Ecto neural progenitor cell (in vitro differentiated cells): ENCODE measurements at places on chromosomes 5 and 9.

DNA sequence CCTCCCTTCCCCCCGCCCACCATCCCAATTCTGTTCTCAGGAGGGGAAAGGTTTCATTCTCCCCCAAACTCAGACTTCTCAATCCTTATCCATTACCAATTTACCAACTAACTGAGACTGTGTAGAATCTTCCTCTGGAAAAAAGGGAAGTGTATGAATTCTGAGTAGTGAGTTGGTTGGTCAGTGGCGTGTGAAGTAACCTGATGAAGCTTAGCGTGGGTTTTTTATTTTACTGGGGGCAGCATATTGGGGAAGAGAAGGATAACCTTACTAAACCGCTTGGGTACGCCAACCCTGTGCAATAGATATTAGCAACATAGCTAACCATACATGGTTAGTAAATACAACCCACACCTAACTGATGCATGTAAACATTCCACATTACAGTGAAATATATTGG is 1.1 kb upstream of the DNAJC21 start:
- no peak for DNase-seq

- DNase-seq, result no peak
Observed at GRCh38 chr5:67120032-67120431, 76.6 kb downstream of the CD180 start.

- no peak for DNase-seq
Observed at GRCh38 chr9:113660196-113660595, 196.7 kb downstream of the RGS3 start.

DNA sequence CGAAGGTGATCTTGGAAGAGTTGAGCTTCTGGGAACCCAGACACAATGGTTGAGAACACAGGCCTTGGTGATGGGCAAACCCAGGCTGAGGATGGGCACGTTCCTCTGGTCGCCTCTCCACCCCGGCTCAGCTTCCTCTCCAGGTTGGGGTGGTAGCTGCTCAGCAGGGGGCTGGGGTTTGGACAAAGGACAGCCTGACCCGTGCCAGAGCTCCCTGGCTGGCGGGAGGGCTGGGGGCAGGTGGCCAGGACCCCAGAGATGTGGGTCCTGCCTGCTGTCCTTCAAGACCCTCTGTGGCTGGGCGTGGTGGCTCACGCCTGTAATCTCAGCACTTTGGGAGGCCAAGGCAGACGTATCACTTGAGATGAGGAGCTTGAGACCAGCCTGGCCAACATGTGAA is 25.2 kb downstream of the NCS1 start:
- DNase-seq, result no peak

GRCh38 chr5:96821260-96821916 is 13.6 kb upstream of the ERAP1 start:
- no peak for DNase-seq

DNA sequence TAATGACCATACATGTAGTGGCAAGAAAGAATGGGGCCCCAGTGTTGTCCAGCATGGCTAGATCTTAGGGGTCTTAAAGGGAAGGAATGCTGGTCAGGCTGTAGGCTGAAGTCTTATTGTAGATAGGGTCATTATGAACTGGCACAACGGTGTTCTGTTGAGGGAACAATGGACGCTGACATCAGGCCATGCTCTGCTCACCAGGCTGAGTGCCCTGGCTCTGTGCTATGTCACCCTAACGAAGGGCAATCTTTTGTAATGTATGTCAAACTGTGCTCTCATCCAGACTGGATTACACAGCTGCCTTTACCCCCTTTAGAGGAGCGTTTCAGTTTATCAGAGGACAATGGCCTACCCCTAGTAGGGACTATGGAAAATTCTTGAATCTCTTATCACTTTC is 14.6 kb upstream of the ZNF608 start:
- no peak for DNase-seq

DNA sequence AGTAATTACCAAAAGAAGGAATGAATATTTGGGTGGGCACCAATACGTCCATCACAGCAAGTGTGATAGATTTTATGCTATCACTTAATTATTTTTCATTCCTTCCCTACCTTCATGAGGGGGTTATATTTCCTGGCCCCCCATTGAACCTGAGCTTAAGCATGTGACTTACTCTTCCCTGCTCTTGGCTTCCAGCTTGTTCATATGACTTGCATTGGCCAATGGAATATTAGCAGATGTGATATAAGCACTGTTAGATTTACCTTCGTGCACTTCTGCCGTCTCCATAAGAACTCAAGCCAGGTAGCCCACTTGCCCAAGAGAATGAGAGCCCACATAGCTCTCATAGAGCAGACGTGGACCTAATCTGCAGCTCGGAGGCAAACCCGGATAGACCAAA is 99.1 kb upstream of the SMARCA2 start:
- DNase-seq, result no peak

- DNase-seq, result peak; percentile 52
Observed at GRCh38 chr5:154995679-154996078, 17.9 kb upstream of the KIF4B start.

- DNase-seq, result no peak
Observed at GRCh38 chr5:89353837-89354551, 471.0 kb upstream of the MEF2C start.

- DNase-seq, result peak; percentile 91
Observed at GRCh38 chr5:96662725-96663518, 746 bp downstream of the CAST start.

GRCh38 chr5:124979251-124979650 is 232.8 kb upstream of the ZNF608 start:
- DNase-seq, result no peak

- DNase-seq, result no peak
Observed at GRCh38 chr5:116303810-116304209, 219.0 kb downstream of the COMMD10 start.

- DNase-seq, result no peak
Observed at GRCh38 chr5:149429839-149430721, 51.0 kb upstream of the IL17B start.

GRCh38 chr9:116274293-116274692 is 120.7 kb downstream of the PAPPA start:
- DNase-seq, result no peak

- no peak for DNase-seq
Observed at GRCh38 chr5:88552426-88552825, 283.8 kb upstream of the TMEM161B start.

DNA sequence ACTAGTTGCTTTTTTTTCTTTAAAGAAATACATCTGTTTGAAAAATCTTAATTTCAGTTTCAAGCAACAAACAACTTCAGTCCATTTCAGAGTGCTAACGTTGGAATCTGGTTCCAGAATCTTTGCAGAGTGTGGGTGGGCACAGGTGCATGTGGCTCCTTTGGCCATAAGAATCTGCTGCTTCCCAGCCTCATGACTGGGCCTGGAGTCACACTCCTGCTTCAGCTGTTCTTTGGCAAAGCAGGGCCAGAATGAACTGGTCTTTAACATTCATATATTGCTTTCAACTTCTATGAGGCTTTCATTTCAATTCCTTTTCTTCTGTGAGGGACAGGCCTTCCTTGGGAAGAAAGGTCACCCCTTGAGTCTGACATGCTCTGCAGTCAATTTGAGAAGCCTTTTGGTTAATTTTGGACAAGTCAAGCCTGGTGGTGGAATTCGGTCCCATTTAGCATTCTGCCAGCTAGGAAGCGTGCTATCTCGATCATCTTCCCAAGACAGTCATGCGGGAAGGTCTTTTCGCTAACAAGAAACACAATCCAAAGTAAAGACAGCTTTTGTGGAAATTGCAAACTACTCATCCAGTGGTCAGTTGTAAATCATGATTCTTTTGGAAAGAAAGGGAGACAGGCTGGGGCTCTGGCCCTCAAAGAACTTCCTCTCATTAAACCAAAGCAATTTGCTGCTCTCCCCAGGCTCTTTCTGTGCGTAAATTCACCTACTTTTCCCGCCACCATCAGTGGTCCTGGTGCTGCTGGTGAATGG is 55.2 kb downstream of the SLC1A3 start:
- DNase-seq, result no peak

DNA sequence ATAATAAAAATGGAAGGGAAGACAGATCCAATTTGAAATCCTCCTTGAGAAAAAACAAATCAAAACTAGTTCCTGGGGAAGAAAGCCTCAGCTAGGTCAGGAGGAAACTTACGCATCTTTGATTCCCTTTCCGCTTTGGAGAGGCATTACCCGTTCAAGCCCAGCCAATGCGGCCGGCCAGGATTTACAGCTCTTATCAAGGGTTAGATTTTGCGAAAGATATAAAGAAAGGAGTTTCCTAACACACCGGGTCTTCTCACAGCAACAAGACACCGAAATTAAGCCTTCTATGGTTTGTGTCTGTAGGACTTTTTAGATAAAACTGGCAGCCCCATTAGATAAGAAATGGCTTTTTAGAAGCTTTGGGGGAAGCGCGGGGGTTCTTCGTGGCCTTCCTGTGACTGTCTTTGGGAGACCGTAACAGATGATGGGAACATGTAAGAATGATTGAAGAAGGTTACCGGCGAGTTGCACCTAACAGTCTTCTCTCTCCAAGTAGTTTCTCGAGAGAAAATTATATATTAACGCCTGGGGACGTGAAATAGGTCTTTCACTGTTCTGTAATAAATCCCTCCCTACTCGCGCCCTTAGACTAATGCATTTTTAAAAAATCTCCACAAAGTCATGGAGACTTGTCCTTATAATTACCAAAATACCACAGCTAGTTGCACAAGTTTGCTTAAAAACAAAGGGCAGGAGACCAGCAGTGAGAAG is 1.3 kb upstream of the ISL1 start:
- DNase-seq, result no peak

GRCh38 chr5:11760934-11761603 is 143.2 kb downstream of the CTNND2 start:
- no peak for DNase-seq

DNA sequence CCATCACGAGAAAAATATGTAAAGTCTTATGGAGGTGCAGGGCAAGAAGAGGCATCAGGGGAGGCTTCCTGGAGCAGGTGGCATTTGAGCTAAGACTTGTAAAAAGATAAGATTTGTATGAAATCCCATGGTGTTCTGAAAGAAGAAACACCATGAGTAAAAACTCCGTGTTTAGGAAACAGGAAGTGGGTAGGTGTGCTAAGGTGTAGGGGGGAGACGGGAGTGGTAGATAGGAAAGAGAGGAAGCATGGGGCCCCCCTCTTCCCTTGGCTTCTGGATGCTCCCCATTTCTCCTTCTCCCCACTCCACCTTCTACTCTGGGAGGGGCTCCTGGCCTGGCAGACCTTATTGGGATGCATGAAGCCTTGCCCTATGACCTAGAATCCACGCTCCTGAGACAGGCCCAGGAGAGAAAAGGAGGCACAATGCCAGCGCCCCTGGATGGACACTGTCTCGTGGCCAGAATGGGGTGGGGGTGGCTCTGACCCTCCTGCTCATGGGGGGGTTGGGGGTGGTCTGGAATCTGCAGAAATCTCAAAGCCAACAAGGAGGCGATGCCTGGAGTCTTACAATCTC is 103.6 kb downstream of the GTF3C4 start:
- DNase-seq, result peak; percentile 32

DNA sequence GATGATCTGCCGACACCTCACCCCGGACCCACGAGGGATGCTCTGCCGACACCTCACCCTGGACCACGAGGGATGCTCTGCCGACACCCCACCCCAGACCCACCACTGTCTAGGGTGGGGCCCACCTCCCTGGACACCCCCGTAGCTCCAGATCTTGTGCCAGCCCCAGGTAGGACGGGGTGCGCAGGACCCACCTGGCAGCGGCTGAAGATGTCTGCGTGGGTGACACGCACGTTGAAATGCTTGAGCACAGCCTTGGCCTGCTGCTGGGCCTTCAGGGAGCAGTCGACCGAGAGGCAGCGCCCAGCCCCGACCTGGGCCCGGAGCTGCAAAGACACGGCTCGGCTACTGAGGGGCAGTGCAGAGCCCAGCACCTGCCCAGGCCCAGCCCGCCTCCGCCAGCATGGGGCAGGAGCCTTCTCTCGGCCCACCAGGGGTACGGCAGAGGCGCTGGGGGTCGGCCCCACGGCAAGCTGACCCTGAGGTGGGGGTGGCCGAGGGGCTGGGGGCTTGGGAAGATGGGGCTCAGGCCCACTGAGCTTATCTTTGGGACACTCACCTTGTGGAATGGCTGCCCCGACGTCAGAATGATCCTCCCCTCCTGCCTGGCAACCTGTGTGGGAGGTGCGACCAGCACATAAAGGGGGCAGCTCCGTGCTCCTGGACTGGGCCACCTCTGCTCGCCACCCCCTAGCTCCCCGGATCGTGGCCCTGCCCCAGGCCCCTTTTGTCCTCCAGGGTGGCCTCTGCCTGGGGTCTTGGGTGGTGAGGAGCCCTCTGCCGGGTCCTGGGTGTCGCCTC is 21.7 kb upstream of the NRARP start:
- no peak for DNase-seq

- no peak for DNase-seq
Observed at GRCh38 chr9:88052321-88052965, 78.1 kb upstream of the CDK20 start.

DNA sequence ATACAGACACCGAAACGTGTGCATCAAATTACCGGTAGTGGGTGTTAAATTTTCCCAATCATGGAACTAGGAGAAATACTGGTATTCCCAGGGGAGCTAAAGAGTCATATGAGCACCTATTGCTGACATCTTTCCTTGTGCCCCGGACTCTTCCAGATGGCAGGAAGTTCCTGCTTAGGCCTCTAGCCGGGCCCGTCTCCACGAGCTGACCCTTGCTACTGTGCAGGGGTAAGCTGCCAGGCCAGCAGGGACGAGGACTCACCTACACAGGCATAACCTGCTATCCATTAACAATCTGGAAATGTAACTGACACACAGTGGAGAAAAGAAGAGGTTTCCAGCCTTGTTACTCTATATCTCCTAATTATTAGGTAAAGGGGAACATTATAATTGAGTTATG is 16.2 kb upstream of the SSBP2 start:
- no peak for DNase-seq

GRCh38 chr5:170411100-170411499 is 21.9 kb upstream of the KCNMB1 start:
- no peak for DNase-seq

GRCh38 chr9:75891771-75892215 is 1.3 kb downstream of the PCSK5 start:
- DNase-seq, result peak; percentile 58

DNA sequence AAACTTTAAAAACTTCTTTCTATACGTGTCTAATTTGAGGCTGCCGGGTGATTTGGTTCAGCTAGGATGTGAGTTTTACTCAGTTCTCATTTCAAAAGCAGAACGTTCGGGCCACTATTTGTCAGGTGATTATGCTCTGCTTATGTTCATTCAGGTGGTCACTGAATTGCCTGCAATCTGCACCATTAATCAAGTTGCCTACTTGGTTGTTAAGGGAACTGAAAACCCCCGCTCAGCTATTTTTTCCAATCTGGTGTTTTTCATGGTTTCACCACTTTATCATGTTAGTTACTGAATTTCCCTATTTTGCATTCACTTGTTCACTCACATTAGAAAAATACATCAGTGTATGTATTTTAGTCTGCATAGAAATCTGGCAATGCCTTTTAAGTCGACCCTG is 523.0 kb downstream of the CSNK1G3 start:
- no peak for DNase-seq

DNA sequence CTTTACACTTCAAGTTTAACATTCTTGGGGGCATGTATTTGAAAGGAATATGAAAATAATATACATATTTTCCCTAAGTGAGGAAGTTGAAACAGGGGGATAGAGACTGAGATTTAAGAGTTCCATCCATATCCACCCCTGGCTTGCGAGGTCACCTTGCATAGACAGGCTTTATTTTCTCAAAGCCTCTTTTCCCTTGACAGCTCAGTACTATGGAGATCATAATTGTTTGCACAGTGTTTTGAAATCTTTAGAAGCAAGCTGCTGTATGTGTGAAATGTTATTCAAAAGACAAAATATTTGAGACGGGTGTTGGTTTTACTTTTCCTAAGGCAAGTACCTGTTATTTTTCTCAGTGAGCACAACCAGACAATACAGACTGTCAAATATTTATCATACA is 163.1 kb downstream of the LRRC70 start:
- no peak for DNase-seq
